Stimulated activated CD4-positive, alpha-beta T cell treated with anti-CD3 and anti-CD28 coated beads, TNF-alpha, amount 100 ng/mL, for 1 hour (primary cell): ENCODE measurements at places on chromosomes 13 and 19.
A peak's percentile ranks its signal among the peaks of the same experiment; 100 is the strongest.

- DNase-seq: no peak
Observed at GRCh38 chr19:408902-409515, at the start of gene C2CD4C. TSS of gene C2CD4C (minus strand) at chr19:409147. CDS start at chr19:408361, 786 bp downstream.

- DNase-seq: no peak
Observed at GRCh38 chr19:33343859-33344572, 29.5 kb upstream of the CEBPG start.

- DNase-seq: peak; percentile 21
Observed at GRCh38 chr19:3125900-3126524, 9.8 kb upstream of the GNA15 start.

GRCh38 chr13:73073050-73073449, 14.2 kb downstream of the KLF5 start:
- DNase-seq: no peak
